NCI-H2081 treated with DMSO at 0.1 percent for 48 hours (cell line): ENCODE measurements at places on chromosomes 1 and 21.

DNA sequence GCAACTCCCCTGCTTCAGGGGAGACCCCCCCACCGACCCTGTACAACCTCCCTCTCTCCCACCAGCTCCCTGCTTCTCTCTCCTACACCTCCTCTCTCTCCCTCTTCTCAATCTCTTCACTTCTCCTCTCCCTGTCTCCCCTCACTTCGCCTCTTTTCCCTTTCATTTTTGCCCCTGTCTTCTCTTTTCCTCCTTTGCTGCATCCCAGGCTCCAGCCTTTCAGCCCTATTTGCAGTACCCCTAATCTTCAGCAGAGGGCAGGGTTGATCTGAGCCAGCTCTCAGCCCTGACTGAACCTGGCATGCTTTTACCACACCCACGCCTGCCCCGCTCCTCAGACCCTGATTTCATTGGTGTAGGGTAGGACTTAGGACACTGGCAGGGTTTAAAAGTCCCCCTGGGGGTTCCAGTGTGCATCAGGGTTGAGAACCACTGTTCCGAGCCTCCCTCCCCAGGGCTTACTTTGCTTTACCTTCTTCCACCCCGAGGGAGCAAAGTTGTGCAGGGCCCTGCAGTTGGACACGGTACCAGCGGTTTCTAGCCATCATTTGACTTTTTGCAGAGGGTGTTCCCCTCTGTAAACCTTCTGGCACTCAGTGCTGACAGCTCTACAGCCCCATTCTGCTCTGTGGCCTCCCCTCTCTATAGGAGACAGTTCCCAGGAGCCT lies 67.3 kb upstream of the CNTN2 start:
- no peak for DNase-seq

- DNase-seq = no peak
Measured at GRCh38 chr1:218259800-218260199, 25.3 kb upstream of the RRP15 start.

DNA sequence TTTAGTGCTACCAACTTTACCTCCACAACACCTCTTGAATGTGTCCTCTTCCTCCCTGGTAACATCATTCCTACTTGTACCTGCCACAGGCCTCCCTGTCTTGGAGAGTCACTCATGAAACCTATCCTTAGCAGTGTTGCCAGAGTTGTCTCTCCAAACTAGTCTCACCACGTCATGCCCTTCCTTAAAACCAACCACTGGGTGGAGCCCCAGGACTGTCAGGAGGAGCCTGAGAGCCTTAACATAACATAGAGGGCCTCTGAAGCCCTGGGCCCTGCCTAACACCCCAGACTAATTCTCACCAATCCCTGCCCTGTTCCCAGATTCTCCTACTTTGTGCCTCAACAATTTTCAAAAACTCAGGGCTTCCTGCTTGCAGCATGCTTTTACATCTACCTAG lies 65.3 kb downstream of the ZNF697 start:
- no peak for DNase-seq

- DNase-seq = no peak
Measured at GRCh38 chr1:151289991-151290708, 8.1 kb downstream of the ZNF687 start.

- peak; percentile 72 for DNase-seq
Measured at GRCh38 chr1:159945483-159946241, at the start of gene IGSF9. Gene IGSF9, minus strand, starts transcription at chr1:159945613. Its CDS starts 2,159 bp downstream, at chr1:159943454.

GRCh38 chr1:77064246-77064645 lies 155.0 kb downstream of the PIGK start:
- no peak for DNase-seq

DNA sequence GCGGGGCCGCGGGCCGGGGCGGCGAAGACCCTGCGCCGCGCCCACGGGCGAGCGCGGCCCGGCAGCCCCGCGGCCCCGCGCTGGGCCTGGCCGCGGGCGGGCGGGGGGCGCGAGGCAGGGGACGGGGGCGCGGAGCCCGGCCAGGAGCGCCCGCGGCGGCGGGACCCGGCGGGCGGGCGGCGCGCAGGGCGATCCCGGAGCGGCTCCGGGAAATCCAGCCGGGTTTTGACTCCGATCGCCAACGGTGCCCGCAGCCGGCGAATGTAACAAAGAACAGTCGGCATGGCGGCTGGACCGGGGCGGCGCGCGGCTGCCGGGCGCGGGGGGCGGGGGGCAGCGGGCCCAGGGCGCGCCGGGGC lies 334 bp downstream of the PRDM15 start:
- DNase-seq = no peak

GRCh38 chr1:11059155-11059967 lies 457 bp downstream of the SRM start:
- DNase-seq = no peak

GRCh38 chr21:45534636-45535331 lies 7.5 kb downstream of the SLC19A1 start:
- DNase-seq = no peak

GRCh38 chr1:168509875-168510791 lies 33.7 kb downstream of the XCL2 start:
- no peak for DNase-seq

GRCh38 chr1:239725371-239725770 lies 339.0 kb downstream of the CHRM3 start:
- no peak for DNase-seq

- DNase-seq = peak; percentile 58
Measured at GRCh38 chr1:27527890-27528817, 38.2 kb upstream of the WASF2 start.
